ENCODE measurements at places on chromosomes 1 and 21.

DNA sequence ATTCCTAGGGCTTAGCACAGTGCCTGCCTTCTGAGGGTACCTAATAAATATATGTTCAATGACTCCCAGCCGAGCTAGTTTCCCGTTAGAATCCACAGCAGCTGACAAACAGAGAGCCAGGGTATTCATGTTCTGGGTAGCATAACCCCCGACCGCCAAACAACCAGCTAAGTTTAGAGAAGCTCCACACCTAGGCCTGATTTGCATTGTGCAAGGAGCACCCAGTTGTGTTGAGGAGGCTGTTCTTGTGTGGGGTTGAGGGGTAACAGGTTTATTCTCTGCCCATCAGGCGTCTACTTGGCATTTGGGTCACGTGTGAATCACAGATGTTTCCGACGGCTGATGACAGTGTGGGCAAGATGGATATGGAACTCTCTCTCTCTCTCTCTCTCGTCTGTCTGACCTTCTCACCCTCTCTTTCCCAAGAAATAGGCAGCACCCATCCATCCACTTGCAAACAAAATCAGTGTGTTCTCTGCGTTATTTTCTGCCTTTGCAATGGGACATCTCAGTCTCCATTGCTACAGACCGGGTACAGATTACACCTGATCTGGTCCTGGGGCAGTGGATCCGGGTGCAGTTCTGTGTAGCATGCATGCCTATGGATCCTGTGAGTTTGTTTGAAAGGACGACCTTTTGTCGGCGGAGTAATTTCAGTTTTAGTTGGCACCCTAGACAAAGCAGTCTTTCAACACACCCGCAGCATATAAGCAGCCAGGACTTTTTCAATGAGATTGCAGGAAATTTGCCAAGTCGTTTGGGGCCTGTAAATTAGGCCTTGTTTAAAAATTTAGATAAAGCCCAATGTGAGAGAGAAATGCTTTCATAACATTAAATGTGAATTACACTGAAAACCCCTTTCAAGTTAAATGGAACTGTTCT is 29.4 kb downstream of the KAZN start:
- DNase-seq = no peak

- DNase-seq = no peak
These were observed 316.8 kb upstream of the SNX7 start for GRCh38 chr1:98344731-98345130.

DNA sequence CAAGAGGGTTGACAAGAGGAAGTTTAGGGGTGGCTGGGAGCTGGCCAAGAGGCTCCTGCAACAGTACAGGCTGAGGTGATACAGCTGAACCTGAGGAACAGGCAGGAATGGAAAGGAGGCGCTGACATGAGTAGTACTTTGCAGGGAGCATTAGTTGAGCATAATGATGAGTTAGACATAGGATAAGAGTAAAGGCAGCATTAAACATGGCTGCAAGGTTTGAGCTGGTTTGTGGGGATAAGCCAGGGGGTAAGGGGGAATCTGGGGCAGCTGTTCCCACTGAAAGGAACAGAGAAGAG is 20.6 kb downstream of the SLC30A10 start:
- DNase-seq = no peak

GRCh38 chr1:172704420-172705210 is 45.7 kb downstream of the FASLG start:
- no peak for DNase-seq

DNA sequence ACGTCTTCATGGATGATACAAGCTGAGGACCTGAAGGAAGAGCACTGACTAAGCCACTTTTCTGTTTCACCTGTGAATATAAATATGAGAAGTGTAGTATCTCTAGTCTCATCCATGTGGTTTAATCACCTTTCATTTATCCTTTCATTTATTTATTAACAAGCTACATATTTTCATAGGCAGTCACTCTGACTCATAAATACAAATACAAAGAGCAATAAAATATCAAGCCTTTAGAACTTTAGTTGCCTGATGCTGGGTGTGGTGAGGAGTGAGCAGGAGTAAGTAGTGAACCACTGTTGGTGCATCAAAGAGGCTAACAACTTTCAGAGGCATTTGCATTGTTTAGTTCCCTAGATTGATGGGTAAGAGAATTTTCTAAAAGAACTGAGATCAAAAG is 269.0 kb upstream of the C1orf87 start:
- DNase-seq = no peak
